ENCODE measurements at places on chromosomes 2 and 18.
A peak's percentile ranks its signal among the peaks of the same experiment; 100 is the strongest.

- DNase-seq: no peak
Observed at GRCh38 chr2:16454621-16455020, 211.0 kb downstream of the CYRIA start.

GRCh38 chr2:120711694-120712093 lies 24.0 kb upstream of the GLI2 start:
- no peak for DNase-seq

DNA sequence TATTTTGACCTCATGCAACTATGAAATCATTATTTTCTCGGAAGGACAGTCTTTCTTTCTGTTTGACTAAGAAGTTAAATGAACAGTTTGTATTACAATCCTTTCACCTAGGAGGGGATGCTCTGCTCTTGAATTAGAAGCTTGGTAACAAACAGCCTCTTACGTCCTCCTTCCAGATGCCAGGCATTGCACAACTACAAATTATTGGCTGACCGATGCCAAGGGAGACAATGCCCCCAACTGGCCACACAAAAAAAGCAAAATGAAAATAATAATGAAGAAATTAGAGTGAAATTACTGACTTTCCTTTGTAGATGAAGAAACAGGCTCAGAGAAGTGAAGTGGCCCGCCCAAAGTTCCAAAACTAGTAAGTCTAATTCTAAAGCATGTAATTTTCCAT lies 177.9 kb downstream of the CYRIA start:
- no peak for DNase-seq

DNA sequence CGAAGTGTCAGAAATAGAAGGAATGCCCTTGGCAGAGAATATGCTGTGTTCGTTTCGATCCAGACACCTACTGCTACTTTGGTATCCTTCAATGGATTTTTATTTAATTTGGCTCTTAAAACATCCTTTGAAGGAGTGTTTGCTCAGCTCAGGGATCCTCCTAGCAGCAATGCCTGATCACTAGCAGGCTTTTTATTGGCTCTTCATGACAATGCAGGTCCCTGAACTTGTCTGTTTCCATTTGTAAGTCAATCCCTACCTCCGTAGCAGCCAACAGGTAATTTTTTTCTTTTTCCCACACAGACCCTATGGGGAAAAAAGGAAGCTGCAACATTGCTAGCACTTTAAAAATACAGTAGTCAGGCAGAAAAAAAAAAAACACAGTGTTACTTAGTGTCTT lies 366.2 kb upstream of the LRRTM1 start:
- DNase-seq: no peak

- no peak for DNase-seq
Observed at GRCh38 chr2:162928356-162928755, 89.8 kb upstream of the KCNH7 start.

- no peak for DNase-seq
Observed at GRCh38 chr2:134189009-134189720, 64.7 kb upstream of the MGAT5 start.

- DNase-seq: no peak
Observed at GRCh38 chr18:75492852-75493251, 65.3 kb upstream of the SMIM21 start.

DNA sequence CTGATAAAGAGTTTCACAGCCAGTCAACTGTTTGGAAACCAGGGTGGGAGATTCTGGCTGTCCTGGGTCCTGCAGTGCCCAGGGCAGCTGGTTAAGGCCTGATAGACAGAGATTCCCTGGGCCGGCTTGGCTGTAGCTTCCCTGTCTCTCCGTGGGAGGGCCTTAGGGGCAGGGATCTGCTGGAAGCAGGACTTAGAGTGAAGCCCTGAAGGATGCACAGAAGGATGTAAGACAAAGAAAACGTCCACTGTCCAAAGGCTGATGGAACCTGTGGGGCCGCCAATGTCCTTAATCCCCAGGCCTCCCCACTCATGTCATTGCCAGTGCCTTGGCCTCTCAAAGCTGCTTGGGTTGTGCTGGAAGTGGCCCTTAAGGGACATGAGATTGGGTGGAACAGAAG lies 33.0 kb downstream of the MROH2A start:
- DNase-seq: no peak

DNA sequence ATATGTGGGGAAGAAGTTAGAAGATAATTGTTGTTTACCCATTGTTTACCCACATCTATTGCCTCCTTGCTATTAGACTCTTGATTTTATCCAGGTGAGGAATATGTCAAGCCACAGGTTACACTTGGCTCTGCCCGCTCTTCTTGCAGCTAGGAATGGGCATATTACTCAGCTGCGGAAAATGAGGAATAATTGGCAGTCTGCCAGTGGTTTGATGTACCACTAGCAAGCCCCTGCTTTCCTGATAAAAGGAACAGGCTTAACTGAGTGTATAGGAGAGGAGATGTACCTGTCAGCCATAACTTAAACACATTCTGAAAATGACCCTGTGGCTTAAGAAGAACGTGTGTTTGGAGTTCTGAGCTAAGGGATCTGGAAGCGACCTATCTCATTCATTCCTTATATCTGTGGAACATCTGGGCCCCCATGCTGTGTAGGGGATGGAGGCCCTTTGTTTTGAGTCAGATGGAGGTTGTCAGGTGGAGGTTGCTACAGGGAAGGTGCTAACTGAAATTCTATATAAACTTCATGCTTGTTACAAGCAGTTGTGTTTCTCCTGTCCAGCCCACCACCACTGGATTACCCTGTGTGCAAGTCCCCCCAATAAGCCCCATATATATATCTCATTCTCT lies 4.6 kb upstream of the FMNL2 start:
- no peak for DNase-seq

GRCh38 chr2:205741256-205741978 lies 59.1 kb downstream of the NRP2 start:
- no peak for DNase-seq

GRCh38 chr2:10897956-10898355 lies 13.8 kb upstream of the KCNF1 start:
- DNase-seq: no peak

GRCh38 chr2:43814711-43815110 lies 23.9 kb downstream of the ABCG5 start:
- DNase-seq: no peak

- no peak for DNase-seq
Observed at GRCh38 chr18:42459873-42460272, 504.8 kb downstream of the PIK3C3 start.

GRCh38 chr2:118865106-118865505 lies 17.7 kb upstream of the EN1 start:
- DNase-seq: peak; percentile 13

DNA sequence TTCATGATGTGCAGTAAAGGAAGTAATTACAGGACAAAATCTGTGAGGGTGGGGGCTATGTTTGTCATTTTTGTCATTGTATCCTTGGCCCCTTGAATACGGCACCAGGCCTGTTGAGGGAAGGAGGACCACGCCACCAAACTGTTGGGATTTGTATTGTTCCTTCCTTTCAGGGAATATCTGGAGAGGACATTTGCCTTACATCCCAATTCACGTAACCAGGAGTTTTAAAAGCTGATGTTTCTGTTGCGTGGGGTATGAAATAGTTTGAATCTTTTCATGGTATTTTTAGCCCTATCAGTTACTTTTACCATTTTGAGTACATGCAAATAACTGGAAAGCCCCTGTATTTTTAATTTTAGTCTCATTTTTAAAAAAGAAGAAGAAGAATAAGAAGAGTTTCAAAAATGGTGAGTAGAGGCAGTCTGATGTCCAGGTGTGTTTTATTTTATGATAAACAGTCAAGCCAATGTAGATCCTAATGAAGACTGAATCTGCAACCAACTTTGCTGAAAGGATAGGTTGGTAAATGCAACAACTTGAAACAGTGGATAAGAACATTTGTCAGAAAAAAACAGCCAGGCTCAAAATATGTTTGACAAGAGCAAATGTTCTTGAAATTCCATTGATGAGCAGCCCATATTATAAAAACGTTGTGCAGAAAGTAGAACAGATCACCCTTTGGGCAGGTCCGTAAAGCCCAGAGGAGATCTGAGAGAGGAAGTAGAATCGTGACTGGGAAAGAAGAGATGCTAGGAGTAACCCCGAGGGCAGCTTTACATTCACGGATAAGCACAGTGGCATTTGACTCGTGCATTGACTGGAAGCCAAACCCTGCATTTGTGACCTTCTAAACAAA lies 54.5 kb downstream of the RASGRP3 start:
- DNase-seq: no peak

DNA sequence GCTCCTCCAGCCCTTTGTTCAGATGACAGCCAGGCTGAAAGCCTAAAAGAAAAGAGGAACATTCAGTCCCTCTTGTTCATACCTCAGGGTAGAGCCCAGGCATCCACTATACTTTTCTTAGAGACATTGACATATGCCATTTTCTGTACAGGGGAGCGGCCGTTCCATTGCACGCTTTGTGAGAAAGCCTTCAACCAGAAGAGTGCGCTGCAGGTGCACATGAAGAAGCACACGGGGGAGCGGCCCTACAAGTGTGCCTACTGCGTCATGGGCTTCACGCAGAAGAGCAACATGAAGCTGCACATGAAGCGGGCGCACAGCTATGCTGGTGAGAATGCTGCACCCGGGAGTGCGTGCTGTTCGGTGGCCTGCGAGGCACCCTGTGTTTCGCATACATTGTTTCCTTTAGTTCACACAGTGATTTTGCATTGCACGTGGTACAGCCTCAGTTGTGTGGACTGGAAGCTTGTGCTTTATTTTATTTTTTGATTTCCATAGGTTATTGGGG lies 138.2 kb downstream of the ZNF236 start:
- DNase-seq: no peak

DNA sequence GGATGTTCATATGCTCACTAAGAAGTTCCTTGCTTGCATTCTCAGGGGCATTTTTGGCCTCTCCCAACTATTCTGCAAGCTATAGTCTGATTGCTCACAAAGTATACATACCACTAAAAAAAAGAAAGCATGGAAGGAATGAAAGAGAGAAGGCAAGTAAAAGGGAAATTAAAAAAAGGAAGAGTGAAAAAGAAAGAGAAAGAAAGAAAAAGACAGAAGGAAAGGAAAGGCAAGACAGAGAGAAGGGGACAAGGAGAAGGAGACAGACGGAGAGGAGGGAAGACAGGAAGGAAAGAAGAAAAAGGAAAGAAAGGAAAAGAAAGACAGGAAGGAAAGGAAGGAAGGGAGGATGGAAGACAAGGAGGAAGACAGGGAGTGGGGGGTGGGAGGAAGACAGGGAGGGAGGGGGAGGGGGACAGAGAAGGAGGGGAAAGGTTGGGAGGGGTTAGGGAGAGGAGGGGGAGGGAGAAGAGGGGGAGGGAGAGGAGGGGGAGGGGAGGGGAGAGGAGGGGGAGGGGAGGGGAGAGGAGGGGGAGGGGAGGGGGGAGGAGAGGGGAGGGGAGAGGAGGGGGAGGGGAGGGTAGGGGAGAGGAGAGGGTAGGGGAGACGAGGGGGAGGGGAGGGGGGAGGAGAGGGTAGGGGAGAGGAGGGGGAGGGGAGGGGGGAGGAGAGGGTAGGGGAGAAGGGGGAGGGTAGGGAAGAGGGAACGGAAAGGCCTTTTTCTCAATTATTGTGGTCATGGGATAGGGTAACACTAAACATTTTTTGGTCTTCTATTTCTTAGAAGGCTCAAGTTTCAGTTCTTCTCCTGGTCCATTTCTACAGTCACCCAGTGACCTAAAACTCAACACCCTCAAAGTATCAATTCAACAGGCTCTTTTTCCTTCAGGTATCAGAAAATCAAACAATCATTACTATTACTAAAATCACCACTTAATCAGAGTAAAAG lies 50.7 kb downstream of the CERKL start:
- DNase-seq: no peak

- DNase-seq: no peak
Observed at GRCh38 chr2:155517362-155517761, 815.2 kb downstream of the NR4A2 start.

GRCh38 chr2:233114421-233114861 lies 54.3 kb downstream of the INPP5D start:
- DNase-seq: no peak

- no peak for DNase-seq
Observed at GRCh38 chr2:175463589-175464310, 282.2 kb upstream of the ATP5MC3 start.

GRCh38 chr2:102070058-102070642 lies 72.4 kb upstream of the IL1R1 start:
- no peak for DNase-seq

GRCh38 chr2:147623328-147623727 lies 221.5 kb upstream of the ACVR2A start:
- DNase-seq: no peak

- DNase-seq: no peak
Observed at GRCh38 chr2:56109994-56110393, 73.8 kb upstream of the CCDC85A start.

DNA sequence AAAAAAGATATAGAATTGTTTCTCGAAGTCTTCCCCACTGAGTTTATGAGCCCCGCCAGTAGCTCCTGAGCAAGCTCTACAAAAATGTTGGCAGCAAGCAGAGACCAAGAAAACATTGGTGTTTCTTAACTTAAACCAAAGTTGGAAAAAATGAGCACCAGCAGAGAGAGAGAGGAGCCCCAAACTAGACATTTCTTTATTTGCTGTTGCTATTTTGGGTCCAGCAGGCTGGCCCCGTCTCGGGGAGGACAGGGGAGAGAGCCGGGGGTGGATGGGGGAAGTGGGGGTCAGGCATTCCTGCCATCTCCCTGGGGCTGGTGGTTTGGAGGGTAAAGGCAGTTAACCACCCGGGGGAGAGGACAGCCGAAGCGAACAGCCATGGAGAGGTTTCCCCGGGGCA lies 113.0 kb downstream of the DYSF start:
- DNase-seq: no peak

DNA sequence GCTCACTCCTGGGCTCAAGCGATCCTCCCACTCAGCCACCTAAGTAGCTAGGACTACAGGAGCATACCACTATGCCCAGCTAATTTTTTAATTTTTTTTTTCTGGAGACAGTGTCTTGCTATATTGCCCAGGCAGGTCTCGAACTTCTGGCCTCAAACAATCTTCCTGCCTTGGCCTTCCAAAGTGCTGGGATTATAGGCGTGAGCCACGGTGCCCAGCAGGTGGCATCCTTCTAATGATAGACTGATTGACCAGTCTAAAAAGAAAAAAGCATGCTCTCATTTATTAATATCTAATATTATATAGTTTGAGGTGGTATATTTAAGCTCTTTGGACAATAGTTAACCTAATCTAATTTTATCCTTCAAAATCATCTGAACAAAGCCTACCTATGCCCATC lies 198.6 kb downstream of the CAMKMT start:
- DNase-seq: no peak

GRCh38 chr2:98896416-98896815 lies 39.6 kb downstream of the CRACDL start:
- DNase-seq: no peak

- no peak for DNase-seq
Observed at GRCh38 chr2:20650393-20650876, 463 bp downstream of the HS1BP3 start.
